Activated B cell treated with CpG ODN at 0.5 μM for 24 hours (primary cell): ENCODE measurements at places on chromosomes 2 and 18. TPM values are rescaled to one million over a fixed set of nuclear protein-coding genes. Genes with fewer than 3 reads are reported as not detected.

REEP1 gene
- total RNA-seq: not detected in 2 replicates

GRCh38 chr2:10680957-10681356 lies 8.8 kb downstream of the NOL10 start:
- H3K4me1 ChIP-seq: no peaks in the 10 kb centered on the region
- no peak overlapping the region for H3K4me3 ChIP-seq
- no peak for DNase-seq
- H3K36me3 ChIP-seq: peaks cover 46% of the 10 kb centered on the region

GRCh38 chr2:56784046-56784445 lies 600.3 kb downstream of the CCDC85A start:
- no peaks in the 10 kb centered on the region for H3K27me3 ChIP-seq
- H3K4me3 ChIP-seq: no peak overlapping the region
- DNase-seq: no peak
- no peaks in the 10 kb centered on the region for H3K36me3 ChIP-seq

DNA sequence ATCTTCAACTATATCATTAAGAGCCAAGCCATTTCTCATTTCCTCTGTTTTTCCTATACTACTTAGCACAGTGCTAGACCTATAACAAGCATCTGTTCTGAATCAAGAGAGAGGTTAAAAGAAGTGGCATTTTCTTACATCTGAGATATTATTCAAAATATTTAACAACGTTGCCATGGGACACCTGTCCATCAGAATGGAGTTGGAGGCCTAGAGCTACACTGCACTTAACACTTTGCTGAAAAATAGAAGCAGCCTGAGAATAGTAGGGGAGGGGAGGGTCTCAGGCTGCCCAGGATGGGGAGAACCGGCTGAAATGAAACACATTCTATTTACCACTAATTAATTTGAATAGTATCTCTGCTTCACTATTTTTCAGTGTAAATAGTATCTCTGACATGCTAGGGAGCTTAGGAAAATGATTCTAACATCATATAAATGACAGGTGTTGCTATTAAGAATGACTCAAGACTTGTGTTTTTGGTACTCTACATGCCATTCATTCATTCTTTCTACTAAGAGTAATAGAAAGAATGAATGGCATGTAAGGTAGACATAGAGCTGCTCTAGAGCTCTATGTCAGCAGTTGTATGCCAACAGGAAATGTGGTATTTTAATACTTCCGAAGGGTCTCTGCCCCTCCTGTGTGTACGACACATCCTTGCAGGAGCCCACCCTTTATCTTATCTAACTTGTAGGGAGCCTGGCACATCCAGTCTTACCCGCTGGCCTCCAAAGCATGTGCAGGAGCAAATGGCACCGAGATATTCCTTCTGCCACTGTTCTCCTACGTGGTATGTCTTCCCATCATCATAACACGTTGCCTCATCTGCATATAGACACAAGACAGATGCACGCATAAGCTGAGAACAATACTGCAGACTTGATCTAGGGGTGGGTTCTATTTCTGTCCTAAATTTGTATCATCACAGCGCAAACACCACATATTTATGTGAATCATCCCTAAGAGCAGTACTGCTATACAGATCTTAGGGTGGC lies 52.6 kb downstream of the ATIC start:
- H3K4me1 ChIP-seq: peaks cover 3% of the 10 kb centered on the region
- H3K4me3 ChIP-seq: no peak overlapping the region
- H3K36me3 ChIP-seq: peaks cover 43% of the 10 kb centered on the region

- peaks cover 21% of the 10 kb centered on the region for H3K4me1 ChIP-seq
- H3K4me3 ChIP-seq: no peak overlapping the region
- H3K27ac ChIP-seq: no peak overlapping the region
- H3K27me3 ChIP-seq: peaks cover 3% of the 10 kb centered on the region
Measured at GRCh38 chr2:203869223-203870042, 1.9 kb downstream of the CTLA4 start.

DNA sequence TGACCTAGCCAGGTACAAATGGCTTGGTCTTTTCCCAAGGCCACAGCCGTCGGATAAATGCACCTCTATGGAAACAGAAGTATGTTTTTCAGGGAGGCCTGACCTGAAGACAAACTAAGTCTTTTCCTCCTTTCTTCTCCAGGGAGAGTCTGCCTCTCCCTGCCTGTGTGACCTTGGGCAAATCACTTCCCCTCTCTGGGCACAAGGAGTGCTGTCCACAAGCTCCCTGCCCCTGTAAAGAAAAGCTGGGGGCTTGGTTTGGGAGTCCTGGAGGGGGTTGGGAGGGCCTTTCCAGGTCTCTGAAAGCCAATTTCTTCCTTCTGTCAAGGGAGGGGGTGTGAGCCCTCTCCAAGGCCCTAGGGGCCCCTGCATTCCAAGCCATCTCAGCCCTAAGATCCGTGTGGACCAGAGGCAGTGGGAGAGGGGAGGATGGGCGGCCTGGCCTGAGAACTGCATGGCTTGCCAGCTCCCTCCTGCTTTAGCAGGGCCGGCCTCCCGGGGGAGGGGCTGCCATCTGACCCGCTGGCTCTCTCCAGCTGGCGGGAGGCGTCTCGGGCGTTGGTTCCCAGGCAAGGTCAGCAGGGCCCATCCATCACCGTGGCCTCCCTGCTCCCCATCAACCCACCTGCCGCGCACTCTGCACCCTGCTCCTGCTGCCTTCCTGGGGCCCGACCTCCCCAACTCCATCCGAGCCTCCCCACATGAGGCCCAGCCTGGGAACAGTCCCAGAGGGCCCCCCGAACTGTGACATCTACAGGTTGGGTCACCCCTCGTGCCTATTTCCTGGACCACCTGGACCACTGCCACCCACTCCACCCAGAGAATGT lies 61.4 kb downstream of the SMAD7 start:
- no peaks in the 10 kb centered on the region for H3K36me3 ChIP-seq
- H3K27me3 ChIP-seq: no peaks in the 10 kb centered on the region
- no peaks in the 10 kb centered on the region for H3K4me1 ChIP-seq
- H3K27ac ChIP-seq: no peak overlapping the region
- DNase-seq: peak; percentile 14
- H3K4me3 ChIP-seq: no peak overlapping the region

- H3K27me3 ChIP-seq: peaks cover 39% of the 10 kb centered on the region
- peaks cover 12% of the 10 kb centered on the region for H3K4me1 ChIP-seq
- no peak within 1 kb of the TSS for H3K27ac ChIP-seq
Measured at GRCh38 chr2:20012282-20013125, at the start of gene MATN3. MATN3 (minus strand) TSS chr2:20012668; CDS start chr2:20012631, 37 bp downstream.

NEU2 gene
- total RNA-seq: not detected in 2 replicates

TRIM43 gene
- total RNA-seq: not detected in 2 replicates

- no peak overlapping the region for H3K4me3 ChIP-seq
- H3K27ac ChIP-seq: no peak overlapping the region
- H3K36me3 ChIP-seq: no peaks in the 10 kb centered on the region
- H3K27me3 ChIP-seq: no peaks in the 10 kb centered on the region
- no peak for DNase-seq
- no peaks in the 10 kb centered on the region for H3K4me1 ChIP-seq
Measured at GRCh38 chr2:23037596-23037995, 347.4 kb upstream of the KLHL29 start.

HNMT gene
- total RNA-seq: not detected in 2 replicates

DNA sequence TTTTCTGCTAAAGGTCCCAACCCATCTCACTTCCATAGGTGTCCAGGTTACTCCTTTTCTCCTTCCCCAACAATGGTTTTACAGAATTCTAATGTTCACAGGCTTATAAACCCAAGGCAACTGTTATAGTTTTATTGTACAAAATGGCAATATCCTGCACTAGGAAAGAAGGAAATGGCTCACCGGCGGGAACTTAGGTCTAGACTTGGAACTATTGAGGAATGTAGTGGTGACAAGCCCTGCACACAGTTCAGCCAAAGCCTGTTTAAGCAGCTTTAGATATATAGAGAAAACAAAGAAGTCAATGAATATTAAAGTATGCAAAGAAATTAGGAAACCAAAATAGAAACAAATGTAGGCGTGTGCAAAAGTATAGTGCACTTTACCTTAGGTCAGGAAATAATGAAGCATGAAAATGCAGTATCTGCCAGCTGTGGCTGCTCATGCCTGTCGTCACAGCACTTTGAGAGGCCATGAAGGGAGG lies 22.7 kb upstream of the KCNG3 start:
- H3K36me3 ChIP-seq: no peaks in the 10 kb centered on the region
- H3K27me3 ChIP-seq: peaks cover 7% of the 10 kb centered on the region
- H3K4me3 ChIP-seq: no peak overlapping the region
- DNase-seq: no peak

DNA sequence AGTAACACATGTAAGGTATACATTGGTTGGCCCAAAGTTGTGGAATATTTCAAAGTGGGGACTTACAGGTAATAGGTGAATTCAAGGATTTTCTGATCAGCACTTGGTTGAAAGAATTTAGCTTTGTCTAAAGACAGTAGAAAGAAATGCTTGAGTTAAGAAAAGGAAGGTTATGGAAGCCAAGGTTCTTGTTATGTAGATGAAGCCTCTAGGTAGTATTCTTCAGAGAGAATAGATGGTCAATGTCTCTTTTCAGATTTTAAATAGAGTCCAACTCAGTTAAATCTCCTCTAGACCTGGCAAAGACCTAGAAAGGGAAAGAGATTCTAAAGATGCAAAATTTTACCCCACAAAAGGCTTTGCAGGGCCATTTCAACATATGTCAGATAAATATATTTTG lies 157.4 kb downstream of the ANKRD30B start:
- DNase-seq: no peak
- no peaks in the 10 kb centered on the region for H3K36me3 ChIP-seq
- H3K27me3 ChIP-seq: no peaks in the 10 kb centered on the region
- H3K4me3 ChIP-seq: no peak overlapping the region

DNA sequence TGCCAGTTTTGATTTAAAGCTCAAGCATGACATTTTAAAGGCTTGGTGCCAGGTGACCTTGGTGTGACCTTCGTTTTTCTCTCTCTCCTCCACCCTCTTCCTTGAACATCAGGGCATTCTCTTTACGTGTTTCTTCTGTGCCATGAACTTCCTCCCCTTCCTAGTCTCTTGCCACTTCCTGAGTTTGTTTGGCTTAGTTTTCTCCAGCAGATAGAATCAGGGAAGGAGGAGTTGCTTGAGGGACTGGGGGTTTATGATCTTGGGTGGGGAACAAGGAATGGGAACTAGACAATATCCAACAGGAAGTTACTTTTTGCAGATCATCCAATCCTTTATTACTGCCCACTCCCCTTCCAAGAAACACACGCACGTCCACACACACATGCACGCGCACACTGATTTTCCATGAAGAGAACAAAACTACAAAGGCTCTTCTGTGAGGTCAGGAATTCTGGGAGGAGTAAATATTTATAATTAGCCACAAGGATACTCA lies 210.6 kb upstream of the EPAS1 start:
- H3K4me1 ChIP-seq: no peaks in the 10 kb centered on the region
- H3K27ac ChIP-seq: no peak overlapping the region
- no peak overlapping the region for H3K4me3 ChIP-seq
- no peak for DNase-seq
